ENCODE measurements at places on chromosomes 5 and 9.

GRCh38 chr5:15116996-15117395 lies 245.4 kb upstream of the ANKH start:
- DNase-seq = no peak

DNA sequence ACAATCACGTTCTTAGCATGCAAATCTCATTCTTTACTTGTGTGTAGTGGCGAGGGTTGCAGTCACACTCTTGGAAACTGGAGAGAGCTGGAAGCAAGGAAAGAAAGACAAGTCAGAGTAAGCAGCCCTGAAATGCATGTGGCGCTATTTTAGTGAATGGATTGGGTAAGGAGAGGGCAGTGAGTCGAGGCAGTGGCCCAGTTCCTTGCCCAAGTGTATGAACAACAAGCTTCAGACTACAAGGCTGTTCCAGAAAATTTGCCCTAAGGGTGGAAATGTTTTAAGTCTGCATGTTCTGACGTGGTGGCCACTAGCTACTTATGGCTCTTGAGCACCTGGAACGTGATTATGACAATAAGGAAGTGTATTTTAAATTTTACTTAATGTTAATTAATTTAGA lies 59.4 kb upstream of the PTPN3 start:
- DNase-seq = no peak

DNA sequence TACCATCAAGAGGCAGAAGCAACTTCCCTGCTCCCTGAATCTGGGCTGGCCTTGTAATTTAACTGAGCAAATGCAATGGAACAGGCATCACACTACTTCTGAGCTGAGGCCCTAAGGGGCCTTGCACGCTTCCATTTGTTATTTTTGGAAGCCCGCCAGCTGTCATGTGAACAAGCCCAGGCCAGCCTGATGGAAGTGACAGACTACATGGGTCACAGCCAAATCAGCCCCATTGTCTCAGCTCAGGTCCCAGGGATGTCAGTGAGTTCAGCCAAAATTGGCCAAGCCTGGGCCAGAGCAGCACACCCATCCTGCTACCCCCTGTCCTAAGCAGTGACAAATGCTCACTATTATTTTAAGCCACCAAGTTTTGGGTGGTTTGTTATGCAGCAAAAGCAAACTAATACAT lies 72.8 kb downstream of the PRRT1B start:
- DNase-seq = no peak

- no peak for DNase-seq
Measured at GRCh38 chr5:169225830-169226356, 75.0 kb downstream of the SLIT3 start.

DNA sequence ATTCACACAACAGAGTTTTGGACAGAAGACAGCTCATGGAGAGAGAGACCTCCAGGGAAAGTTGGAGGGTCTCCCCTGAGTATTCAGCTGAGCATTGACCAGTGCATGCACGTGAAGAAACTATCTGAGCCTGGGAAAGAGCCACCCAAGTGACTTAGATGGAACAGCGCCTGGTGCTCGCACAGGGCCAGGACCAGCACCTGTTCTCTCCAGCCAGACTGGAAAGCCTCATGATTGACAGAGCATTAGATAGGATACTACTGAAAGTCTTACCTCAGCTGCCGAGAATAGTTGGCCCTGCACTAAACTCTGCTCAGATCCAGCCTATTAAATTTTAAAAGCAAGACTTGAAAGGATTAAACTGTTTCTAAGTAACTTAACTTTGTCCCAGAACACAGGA lies 28.3 kb upstream of the NEURL1B start:
- no peak for DNase-seq

DNA sequence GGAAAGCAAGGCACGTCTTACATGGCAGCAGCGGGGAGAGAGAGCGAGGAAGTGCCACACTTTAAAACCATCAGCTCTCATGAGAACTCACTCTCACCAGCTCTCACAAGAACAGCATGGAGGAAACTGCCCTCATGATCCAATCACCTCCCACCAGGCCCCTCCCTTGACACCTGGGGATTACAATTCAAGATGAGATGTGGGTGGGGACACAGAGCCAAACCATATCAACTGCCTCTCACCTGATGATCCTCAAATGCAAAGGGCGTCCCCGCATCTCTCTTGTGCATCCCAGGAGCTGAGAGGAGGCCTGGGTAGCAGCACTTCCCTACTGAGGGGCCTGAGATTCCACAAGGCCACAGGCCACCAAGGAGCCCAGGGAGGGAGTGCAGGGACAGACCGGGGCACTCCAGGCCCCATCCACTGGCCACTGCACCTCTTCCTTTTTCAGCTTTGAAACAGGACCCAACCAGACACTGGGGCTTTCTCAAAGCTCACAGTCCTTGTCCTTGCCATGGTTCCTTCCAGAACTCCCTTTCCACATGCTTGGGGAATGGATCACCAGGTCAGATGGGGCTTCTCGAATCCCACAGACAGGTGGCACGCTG lies 54.5 kb upstream of the IL17B start:
- DNase-seq = no peak

DNA sequence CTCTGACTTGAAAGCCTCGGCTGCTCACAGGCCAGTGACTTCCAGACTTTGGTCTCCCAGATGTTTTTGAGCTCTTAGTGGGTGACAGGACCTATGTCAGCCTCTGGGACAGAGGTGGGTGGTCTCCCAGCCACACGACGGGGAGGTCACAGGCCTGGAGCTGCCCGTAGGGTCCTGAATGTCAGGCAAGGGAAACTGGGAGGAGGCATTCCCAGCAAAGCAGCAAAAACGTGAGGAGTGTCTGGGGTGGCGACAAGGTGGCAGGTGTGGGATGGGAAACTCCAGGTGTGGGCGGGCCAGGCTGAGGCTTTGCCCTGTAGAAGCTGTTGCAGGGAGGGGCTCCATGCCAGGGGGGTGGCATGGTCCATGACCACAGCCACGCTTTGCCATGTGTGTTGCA lies 110.5 kb downstream of the CACNA1B start:
- DNase-seq = no peak

DNA sequence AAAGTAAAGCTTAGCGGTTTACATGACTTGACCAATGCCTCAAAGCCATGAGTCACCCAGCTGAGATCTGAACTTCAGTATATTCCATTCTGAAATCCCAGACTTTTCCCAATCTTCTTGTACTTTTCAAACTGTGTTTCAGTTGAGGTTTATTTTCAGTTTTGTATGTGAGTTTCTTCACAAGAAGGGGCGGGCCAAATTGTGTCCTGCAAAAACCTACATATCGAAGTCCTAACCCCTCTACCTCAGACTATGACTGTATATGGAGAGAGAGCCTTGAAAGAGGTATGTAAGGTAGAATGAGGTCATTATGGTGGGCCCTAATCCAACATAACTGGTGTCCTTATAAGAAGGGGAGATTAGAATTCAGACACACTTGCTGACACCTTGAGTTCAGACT lies 666 bp upstream of the TLR4 start:
- no peak for DNase-seq

DNA sequence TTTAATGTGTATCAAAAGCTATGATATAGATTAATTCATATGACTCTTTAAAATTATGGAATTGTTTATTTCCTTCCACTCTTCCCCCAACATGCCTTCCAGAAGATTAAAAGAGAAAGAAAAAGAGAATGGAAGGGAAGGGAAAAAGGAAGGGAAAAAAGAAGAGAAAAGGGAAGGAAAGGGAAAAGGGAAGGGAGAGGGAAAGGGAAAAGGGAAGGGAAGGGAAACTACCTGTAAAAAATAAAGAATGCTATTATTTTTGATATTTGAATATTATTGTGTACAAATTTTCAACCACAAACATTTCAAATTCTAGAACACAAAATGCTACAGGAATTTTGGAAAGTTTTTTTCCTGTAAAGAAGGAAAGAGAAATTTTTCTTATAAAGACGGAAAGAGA lies 281.7 kb downstream of the SLCO4C1 start:
- DNase-seq = no peak

DNA sequence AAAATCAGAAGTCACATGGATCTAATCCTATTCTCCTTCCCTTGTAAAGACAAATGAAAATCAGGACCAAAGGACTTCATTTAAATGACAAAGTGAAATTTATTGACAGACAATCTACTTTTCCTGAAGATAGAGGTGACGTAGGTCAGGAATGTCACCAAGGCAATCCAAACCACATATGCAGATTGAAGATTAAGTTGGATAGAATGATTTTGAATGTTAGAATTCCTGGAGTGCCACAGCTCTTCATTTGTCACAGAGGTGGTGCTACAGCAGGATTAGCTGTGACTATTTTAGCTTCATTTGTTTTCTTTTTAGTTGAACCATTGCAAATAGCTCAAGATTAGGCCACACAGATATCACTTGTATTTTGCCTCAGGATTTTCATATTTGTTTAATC lies 736.0 kb upstream of the ARRDC3 start:
- DNase-seq = no peak

- no peak for DNase-seq
Measured at GRCh38 chr5:165360366-165360765, 1854.9 kb downstream of the MAT2B start.

DNA sequence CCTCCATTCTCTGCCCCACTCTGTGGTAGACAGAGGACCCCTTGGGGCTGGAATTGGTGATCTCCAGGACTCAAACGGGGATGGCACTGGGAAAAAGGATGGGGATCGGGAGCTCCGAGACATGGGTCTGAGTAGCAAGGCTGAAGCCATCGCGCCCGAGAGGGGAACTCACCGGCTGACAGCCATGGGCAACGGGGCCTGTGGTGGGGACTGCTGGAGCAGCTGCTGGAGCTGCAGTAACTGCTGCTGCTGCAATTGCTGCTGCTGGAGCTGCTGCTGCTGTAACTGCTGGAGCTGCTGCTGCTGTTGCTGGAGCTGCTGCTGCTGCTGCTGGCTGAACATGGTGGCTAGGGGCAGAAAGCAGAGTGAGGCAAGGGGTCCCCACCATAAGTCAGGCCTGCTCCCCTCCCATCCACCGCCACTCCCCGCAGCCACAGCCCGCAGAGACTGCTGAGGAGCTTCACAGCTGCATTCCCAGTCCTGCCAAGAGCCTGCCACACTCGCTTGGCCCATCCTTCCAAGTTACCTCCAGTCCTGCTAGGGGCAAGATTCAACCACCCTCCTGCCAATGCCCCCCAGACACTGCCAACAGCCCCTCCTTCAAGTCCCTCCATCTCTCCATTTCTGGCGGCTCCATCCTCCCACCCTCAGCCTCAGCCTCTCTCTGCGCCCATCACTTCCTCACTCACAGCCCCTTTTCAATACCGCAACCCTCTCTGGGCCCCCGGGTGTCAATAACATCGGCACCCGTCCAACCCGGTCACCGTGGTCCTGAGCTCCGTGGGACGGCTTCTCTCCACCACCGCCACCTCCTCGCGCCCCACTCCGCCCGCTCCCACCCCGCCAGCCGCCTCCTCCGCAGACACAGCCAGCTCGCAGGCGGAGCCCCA lies 611 bp downstream of the CIZ1 start:
- no peak for DNase-seq

DNA sequence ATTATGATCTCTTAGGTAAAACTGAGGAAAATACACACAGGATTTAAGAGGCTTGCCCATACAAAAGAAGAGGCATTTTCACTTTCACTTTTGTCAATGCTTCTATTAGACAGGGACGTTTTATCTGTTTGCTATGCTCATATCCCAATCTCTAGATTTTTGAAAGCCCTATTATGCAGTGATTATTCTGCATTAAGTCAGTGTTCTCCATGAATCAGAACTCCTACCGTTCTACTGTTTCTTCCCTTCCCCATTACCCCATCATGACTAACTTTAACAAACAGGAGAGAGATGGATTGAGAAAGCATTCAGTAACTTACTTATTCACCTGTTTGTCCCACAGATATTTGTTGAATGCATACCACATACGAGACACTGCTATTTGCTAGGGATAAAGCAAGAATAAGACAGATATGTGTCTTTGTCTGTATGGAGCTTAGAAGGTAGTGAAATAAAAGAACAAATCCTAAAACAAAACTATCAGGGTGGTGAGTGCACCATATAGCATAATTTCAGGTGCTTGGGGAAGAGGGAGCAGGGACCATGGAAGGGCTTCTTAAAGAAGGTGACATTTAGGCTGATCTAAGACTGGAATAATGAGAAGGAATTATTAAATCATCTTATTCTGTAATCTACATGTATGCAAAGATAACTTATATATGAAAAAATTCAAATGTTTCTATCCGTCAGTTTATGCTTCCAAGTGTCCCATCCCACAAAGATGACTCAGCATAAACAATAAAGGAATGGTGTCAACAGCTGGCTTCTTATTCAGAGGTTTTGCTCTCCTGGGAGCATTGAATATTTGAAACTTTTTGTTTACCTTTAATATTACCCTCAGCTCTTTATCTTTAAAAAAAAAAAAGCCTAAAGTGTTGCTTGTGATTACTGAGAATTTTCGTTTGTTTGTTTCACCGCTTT lies 328.1 kb downstream of the HINT1 start:
- DNase-seq = no peak

- DNase-seq = no peak
Measured at GRCh38 chr9:111427186-111427585, 57.0 kb downstream of the ECPAS start.

GRCh38 chr9:132644251-132644650 lies 25.5 kb downstream of the DDX31 start:
- no peak for DNase-seq

GRCh38 chr9:99748676-99749075 lies 73.0 kb upstream of the NR4A3 start:
- no peak for DNase-seq

GRCh38 chr5:111747337-111747736 lies 9.7 kb downstream of the NREP start:
- DNase-seq = no peak

DNA sequence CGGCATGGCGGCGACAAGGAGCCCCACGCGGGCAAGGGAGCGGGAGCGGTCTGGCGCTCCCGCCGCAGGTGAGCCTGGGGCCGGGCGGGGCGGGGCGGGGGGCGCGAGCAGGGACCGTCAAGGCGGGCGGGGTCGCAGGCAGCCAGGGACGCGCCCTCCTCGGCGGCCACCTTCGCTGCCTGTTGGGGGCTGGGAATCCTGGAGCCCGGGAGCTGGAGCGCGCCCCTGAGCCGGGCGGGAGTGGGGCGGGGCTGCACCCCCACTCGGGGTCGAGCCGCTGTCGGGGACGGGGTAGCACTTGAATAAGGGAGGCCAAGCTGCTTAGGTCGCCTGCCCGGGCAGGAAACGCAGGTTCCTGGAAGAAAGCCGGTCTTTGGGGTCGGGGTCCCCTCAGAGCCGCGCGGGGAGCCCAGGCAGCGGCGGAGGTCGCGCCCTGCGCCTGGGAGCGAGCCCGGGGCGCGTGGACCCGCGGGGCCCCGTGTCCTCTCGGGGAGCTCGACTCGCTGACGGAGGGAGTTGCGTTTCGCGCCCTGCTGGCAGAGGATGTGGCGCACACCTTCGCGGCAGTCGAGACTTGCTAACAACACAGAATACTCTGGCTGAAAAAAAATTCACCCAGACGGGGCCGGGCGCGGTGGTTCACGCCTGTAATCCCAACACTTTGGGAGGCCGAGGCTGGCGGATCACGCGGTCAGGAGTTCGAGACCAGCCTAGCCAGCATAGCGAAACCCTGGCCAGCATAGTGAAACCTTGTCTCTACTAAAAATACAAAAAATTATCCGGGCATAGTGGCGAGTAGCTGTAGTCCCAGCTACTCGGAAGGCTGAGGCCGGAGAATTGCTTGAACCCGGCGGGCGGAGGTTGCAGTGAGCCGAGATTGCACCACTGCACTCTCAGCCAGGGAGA lies 552 bp downstream of the OTULINL start:
- no peak for DNase-seq
